ENCODE measurements at places on chromosomes 1 and 21.
A peak's percentile ranks its signal among the peaks of the same experiment; 100 is the strongest.

DNA sequence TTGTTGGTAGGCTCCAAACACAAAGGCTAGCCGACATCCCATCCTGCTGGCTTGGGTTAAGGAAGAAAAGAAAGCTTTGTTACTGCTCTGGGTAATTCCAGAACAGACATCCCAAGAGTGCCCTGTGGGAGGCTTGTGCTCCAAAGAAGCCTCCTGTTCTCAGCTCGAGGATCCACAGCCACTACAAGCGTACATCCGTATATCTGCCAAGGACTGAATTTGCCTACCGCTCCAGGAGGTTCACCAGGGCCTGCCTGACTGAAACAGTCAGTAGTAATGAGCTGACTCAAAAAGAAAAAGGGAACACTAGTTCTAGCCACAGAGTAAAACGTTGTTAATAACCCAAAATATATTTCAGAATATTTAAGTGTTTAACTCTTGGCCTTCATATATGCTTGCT, 24.8 kb upstream of the MUTYH start:
- no peak for DNase-seq

GRCh38 chr1:70353601-70354331, 756 bp downstream of the ANKRD13C start:
- peak; percentile 79 for DNase-seq

GRCh38 chr21:42555756-42556438, 42.2 kb downstream of the SLC37A1 start:
- no peak for DNase-seq

- no peak for DNase-seq
Observed at GRCh38 chr1:224266105-224266914, 63.7 kb downstream of the NVL start.

DNA sequence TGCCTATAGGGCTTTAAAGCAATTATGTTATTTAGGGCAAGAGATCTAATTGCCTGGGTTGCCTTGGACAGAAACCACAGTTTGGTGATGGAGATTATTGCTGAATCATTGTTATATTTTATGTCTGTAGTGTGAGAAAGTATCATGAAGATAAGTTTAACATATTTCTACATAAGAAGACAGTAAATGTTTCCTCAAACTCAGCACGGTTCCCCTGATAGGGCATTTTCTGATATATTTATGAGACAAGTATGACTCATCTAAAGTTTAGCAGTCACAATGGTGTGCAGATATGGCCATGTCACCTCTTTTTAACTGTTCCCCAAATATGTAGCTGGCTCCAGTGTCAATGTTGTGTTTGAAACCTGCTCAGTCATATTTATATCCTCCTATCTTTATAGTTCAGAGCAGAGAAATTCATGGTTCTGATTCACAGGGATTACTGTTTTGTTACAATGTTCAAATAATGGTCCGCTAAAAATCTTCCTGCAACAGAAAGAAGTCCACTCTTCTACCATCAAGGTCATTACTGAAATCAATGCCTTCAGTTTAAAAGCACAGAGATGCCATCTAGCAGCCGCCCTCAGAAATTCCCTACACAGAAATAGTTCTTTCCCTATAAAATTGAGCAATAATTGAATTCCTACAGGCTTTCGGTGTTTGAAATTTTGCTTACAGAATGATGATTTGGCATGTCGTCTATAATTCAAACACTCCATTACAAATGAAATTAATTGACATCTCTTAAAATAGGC, 3.7 kb downstream of the OLFM3 start:
- DNase-seq = no peak

DNA sequence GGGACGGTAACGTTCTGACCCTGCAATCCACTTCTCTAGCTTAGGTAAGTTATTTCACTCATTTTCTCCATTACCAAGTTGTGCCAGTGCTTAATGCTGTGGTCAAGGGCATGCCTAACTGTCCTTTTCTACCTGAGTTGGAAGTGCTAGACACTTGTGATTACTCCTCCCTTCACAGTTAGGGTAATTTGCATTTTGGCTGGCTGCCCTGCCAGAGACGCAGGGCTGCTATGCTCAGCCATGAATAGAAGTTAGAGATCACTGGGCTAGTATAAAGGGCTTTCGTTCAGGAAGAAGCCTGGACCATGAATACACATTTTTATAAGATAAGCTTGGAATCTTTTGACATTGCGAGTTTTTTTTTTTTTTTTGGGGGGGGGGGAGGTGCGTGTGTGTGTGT, 633.2 kb upstream of the NEGR1 start:
- DNase-seq = no peak

GRCh38 chr1:205667909-205668643, 12.2 kb downstream of the SLC45A3 start:
- no peak for DNase-seq

GRCh38 chr1:113046569-113046968, 26.4 kb upstream of the LRIG2 start:
- no peak for DNase-seq

DNA sequence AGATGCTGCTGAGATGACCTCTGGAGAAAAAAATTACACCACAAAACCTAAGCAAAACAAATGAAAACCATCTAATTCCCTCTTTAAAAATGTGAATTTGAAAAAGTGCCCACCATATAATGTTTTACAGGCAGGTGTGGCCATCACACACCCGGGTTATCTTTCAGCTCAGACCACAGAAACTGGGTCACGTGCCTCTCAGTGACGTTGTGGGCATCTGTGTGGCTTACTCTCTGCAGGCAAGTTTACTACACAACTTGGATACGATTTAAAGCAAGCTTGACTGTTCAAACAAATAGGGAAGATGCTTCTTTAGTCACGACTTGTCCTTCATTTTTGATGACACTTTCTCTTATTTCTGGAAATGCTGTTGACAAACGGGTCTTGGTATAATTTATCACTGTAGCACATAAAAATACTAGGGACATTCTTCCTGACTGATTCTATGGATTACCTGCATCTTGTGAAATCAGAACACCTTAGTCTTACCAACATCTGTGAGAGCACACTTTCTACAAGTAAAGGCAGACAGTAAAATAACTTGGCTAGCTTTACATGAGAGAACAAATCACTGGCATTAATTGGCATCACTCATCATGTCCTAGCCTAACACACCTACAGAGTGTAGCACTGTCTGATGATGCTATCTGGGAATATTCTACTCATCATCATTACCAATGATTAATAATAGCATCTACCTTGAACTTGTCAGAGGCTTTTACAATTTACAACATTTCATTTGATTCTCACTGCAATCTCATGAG, 89.3 kb upstream of the EDEM3 start:
- no peak for DNase-seq

DNA sequence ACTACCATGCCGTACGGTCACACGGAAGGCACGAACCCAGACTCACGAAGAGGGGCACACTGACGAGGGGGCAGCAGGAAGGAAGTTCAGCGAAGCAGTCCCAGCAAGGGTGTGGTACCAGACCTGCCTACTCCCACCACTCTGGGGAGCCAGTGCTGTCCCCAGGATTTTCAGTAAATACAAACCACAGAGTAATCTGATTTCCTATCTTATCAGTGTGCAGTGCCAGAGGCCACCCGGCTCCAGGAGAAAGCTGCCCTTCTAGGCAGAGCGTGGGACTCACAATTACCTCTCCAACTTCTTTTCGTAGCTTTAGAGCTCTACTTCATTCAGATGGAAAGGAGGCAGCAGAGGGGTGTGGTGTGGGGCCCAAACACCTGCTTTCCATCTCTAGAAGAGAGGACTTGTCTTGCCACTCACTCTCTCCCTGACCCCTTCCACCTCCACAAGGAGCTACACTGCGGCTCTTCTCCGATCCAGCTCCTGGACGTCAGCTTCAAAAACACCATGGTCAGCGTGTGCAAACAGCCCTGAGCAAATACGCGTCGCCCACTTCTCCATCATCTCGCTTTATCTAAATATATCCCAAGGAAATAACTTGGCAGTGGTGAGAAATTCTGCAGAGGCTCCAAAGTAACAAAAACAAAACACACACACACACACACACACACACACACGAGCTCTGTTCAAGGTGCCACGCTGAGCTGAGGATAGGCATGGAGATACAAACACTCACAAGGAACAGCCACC, 98.5 kb downstream of the MRPL37 start:
- DNase-seq = no peak

- DNase-seq = no peak
Observed at GRCh38 chr1:187396929-187397796, 568.4 kb downstream of the PLA2G4A start.

GRCh38 chr1:98044766-98045165, 123.9 kb upstream of the DPYD start:
- DNase-seq = no peak

DNA sequence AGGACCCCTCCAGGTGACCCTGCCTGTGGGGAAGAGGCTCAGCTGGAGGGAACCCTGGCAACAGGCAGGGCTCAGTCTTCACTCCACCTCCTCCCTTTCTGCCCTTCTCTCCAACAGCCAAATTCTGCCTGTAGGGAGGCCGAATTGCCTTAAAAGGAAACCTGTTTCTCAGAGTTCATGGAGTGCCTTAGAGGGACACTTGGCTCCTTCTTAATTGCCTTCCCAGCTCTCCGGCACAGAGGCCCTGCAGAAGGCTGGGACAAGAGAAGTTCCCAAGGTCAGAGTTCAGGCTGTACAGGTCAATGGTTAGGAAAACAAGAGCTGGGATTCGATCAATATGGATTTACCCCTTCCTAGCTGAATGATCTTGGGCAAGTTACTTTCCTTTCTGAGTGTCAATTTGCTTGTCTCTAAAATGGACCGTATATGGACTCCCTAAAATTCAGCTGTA, 6.2 kb downstream of the CSRP1 start:
- peak; percentile 60 for DNase-seq

DNA sequence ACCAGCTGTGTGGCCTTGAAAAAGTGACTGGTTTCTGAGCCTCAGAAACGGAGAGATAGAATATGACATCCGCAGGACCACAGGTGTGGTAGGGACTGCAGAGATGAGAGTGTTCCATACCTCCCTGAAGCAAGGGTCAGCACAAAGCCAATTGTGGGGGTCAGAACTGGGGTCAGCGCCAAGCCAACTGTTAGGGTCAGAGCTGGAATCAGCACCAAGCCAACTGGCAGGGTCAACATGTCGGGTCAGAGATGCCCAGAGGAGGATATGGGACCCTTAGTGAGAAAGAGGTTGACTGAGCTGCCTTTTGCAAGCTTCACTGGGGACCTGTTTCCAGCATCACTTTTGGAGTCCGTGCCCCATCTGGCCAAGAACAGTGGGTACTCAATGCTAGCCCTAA, 93.9 kb downstream of the MATN1 start:
- no peak for DNase-seq

DNA sequence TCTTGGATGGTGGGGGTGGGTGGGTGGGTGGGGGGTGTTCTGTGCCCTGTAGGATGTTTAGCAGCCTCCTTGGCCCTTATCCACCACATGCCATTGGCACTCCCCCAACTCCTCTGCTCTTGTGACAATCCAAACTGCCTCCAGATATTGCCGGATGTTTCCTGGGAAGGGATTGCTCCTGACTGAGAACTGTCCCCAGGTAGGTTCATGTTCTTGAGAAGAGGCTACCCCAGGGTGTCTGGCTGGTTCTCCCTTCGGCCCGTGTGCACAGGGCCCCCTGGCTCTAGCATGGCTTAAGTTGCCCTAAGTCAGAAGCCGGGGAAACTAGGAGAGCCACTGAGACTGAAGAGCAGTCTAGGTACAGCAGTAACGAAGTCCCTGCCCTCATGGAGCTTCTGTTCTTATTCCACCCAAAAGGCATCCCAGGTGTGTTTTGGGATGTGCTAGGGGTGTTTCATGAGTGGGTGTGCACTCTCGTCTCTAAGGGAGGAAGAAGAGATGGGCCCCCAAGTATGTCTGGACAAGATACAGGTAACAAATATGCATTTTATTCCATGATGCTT, 19.8 kb upstream of the THRAP3 start:
- DNase-seq = peak; percentile 52

DNA sequence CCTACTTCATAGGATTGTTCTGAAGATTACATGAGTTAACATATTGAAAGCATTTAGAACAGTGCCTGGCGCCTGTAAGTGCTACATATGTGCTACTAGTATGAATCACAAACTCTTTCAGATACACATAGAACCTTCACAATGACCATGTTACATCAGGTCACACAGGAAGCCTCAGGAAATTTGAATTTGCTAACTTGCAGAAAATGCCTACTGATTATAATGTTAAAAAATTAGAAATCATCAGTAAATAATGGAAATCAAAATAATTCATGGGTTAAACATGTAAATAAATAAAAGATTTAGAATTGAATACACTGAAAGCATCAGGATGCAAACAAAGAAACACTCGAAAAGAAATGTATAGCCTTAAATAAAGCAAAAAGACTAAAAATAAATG, 94.9 kb downstream of the SPAG17 start:
- no peak for DNase-seq

DNA sequence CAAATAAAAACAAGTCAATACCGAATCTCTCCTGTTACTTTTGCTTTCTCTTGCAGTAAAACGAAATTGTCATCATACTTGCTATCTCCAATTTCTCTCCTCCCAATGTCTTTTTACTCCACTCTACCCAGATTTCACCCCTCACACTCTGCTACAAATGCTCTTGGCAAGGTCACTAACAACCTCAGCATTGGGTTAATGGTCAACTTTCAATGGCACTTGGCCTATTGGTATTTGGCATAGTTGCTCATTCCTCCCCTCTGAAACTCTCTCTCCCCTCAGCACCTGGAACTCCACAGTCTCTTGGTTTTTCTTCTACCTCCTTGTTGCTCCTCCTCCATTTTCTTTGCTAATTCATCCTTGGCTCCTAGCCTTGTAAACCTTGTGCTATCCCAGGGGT, 367.3 kb downstream of the PTPRU start:
- DNase-seq = no peak

DNA sequence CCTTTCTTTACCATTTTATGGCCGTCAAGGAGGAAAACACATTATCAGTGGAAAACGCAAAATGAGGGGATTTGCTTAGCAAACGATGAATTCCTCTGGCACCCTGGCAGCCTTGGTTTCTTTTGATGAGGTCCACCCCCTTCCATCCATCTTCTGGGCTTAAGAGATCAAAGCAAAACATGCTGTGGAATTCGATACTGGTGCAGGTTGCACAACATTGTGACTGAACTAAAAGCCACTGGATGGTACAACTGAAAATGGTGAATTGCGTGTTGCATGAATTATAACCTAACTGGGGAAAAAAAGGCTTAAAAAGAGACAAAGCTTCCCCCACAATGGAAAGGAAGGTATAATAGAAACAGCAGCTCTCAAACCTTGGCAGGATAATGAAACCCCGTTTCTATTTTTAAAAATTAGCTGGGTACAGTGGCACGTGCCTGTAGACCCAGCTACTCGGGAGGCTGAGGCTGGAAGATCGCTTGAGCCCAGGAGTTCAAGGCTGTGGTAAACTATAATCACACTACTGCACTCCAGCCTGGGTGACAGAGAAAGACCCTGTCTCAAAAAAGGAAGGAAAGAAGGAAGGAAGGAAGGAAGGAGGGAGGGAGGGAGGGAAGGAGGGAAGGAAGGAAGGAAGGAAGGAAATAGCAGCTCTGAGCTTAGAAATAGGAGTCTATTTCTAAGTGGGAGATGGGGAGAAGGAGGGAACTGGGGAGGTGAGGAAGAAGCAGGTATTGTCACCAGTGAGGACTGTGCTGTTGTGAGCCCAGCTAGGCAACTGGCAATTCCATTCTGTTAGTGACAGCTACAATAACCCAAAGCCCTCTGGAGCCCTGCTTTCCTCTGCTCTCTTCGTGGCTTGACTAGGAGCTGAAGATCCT, 29.0 kb upstream of the LGALS8 start:
- no peak for DNase-seq

- DNase-seq = peak; percentile 31
Observed at GRCh38 chr1:23444104-23444533, 19.6 kb upstream of the TCEA3 start.
